ENCODE measurements at places on chromosomes 4 and X. TPM values are rescaled to one million over a fixed set of nuclear protein-coding genes. Genes with fewer than 3 reads are reported as not detected.

EFNB1 gene
- total RNA-seq: 8.9 TPM

ADAMTS3 gene
- total RNA-seq: 1.9 TPM

GPR173 gene
- total RNA-seq: 0.25 TPM

IL21 gene
- total RNA-seq: not detected

GABRE gene
- total RNA-seq: 4.9 TPM

TMEM128 gene
- total RNA-seq: 11.3 TPM

BMP3 gene
- not detected for total RNA-seq

NEUROG2 gene
- total RNA-seq: not detected

STOX2 gene
- total RNA-seq: 12.6 TPM

CYBB gene
- 65.7 TPM for total RNA-seq

AREG gene
- not detected for total RNA-seq

HSFX1 gene
- total RNA-seq: 0.19 TPM

EPHA5 gene
- total RNA-seq: not detected

AGTR2 gene
- total RNA-seq: not detected

AKAP14 gene
- not detected for total RNA-seq

ADGRL3 gene
- total RNA-seq: 1.4 TPM

CHRDL1 gene
- 2.1 TPM for total RNA-seq

SHROOM2 gene
- 5.4 TPM for total RNA-seq

WAS gene
- 5.1 TPM for total RNA-seq

ASMT gene
- total RNA-seq: not detected

BGN gene
- total RNA-seq: 30.7 TPM

LPAR4 gene
- total RNA-seq: not detected

SPOCK3 gene
- total RNA-seq: 0.08 TPM

PHOX2B gene
- not detected for total RNA-seq

CXCL1 gene
- 4.2 TPM for total RNA-seq

RAB9B gene
- total RNA-seq: 0.51 TPM

NCAPG gene
- total RNA-seq: 45.2 TPM

PDK3 gene
- 13.5 TPM for total RNA-seq

AKAP4 gene
- not detected for total RNA-seq

CT47B1 gene
- not detected for total RNA-seq

SERTM2 gene
- 16.2 TPM for total RNA-seq

GLRA2 gene
- not detected for total RNA-seq

IL2 gene
- not detected for total RNA-seq

CXorf65 gene
- not detected for total RNA-seq

ZNF827 gene
- 2.9 TPM for total RNA-seq

VSIG1 gene
- total RNA-seq: not detected

KLHL4 gene
- total RNA-seq: 0.50 TPM

MAGEA10 gene
- not detected for total RNA-seq

All from liver (tissue), 10 donors.